Neural crest cell (in vitro differentiated cells): ENCODE measurements at places on chromosomes 5 and 9. TPM values are rescaled to one million over a fixed set of nuclear protein-coding genes. Genes with fewer than 3 reads are reported as not detected.

- DNase-seq: no peak
Measured at GRCh38 chr5:119309326-119309725, 46.5 kb upstream of the TNFAIP8 start.

GRCh38 chr5:159576902-159577301 is 246.6 kb upstream of the IL12B start:
- DNase-seq: no peak

DNA sequence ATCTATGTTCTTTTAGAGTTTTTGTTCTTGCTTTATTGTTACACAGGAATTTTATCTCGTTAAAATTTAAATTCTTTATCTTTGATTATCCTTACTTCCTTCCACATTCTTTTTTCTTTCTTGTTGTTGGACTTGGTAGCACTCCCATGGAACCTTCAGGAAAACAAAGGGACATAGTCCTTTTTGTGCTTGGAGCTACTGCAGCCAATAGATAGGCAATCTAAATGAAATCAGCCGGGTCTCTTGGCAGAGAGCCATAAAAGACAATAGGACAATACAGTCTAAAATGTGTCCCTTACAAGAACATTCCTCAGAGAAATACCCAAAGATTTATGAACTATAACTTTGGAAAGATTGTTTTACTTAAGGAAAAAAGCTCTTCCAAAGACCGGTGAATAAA is 548.1 kb upstream of the C9orf72 start:
- DNase-seq: no peak

- peak; percentile 31 for DNase-seq
Measured at GRCh38 chr9:89676281-89676680, 71.5 kb downstream of the GADD45G start.

DNA sequence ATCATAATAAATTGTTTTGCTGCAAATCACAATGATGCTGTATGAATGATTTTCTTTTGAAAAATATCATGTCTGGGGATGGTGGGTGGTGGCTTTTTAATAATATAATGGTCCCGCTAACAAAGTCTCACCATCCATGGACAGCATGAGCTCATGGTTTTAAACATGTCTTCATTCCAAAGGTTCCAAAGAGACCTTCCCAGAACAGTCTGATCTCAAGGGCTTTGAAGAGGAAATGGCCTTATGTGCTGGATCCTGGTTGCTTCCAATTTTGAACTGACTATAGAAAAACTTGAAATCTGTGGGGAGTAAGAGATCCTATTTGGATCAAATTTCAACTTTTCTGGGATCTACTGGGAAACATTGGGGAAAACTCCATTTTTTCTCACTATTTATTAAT is 121.8 kb downstream of the ADAMTS12 start:
- DNase-seq: no peak

DNA sequence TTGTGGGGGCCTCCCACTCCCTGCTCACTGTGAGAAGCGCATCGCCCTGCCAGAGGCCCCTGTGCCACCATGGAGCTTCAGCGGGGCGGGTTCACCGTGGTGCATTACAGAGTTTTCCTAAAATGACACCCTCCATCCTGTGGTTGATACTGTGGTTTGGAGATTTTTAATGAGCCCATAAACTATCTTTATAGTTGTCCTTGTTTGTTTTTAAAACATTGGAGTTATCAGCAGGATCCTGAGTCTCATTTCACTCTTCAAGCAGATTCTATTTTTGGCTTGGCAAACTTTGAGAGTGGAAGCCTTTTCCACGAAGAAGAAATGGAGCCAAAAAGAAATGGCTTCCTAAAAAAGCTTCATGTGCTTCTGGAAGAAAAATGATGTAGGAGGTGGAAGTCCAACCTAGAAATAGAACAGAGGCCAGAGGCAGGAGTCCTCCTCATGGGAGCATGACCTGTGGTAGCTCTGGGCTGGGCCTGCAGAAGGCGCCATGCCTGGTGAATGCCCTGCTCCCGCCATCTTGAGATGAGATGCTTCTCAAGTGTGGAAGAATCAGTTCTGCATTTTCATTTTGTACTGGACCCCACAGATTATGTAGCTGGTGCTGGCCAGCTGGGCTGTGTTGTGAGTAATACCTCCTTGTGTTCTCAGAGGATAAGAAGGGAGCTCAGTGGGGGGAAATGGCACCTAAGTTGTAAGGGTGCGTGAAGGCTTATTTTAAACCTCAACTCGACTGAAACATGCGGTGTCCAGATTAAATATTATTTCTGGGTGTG is 79.0 kb upstream of the RAI14 start:
- DNase-seq: no peak

- no peak for DNase-seq
Measured at GRCh38 chr5:31196309-31196708, 2.8 kb downstream of the CDH6 start.

DNA sequence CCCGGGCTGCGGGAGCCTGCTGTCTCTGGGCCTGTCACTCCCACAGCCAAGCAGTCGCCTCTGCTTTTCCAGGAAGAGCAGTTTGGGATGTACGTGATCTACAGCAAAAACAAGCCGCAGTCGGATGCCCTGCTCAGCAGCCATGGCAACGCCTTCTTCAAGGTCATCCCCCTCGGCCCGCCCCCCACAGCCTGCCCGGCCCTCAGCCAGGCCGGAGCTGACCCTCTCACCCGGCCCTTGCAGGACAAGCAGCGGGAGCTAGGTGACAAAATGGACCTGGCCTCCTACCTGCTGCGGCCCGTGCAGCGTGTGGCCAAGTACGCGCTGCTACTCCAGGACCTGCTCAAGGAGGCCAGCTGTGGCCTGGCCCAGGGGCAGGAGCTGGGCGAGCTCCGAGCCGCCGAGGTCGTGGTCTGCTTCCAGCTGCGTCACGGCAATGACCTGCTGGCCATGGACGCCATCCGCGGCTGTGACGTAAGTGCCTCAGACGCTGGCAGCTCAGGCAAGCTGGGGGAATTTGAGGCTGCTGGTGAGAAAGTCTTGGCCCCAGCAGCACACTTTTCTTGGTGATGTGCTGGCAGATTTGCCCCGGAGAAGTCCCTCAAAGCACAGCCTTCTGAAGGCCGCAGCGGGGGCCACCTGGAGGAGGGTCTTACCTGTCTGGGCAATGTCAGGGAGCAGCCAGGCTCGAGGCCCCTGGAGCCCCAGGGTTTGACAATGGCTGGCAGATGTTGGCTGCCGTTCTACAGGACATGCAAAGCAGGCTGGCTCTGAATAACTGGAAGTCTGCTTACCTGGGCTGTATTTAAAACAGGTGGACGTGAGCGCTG is 20.1 kb upstream of the LRRC14B start:
- DNase-seq: no peak

Gene LCN15
- total RNA-seq: not detected in 2 replicates

Gene RIC1
- total RNA-seq: 21.6 and 22.4 TPM in 2 replicates

Gene ADAMTS12
- 10.4 and 10.8 TPM in 2 replicates for total RNA-seq

Gene ZBTB34
- 16.1 and 16.9 TPM in 2 replicates for total RNA-seq

Gene LIFR
- total RNA-seq: 19.6 and 21.3 TPM in 2 replicates

Gene HSD17B3
- total RNA-seq: not detected in 2 replicates

Gene GHR
- 0.27 and 0.61 TPM in 2 replicates for total RNA-seq
